Left hindlimb (tissue), 1 donor: ENCODE measurements at places on chromosomes 4 and X.

GRCh38 chrX:13033193-13033592, 11.2 kb downstream of the FAM9C start:
- DNase-seq, result no peak

- no peak for DNase-seq
Observed at GRCh38 chr4:173448608-173449379, 49.9 kb upstream of the SCRG1 start.

- DNase-seq, result no peak
Observed at GRCh38 chrX:31112226-31112999, 40.6 kb upstream of the FTHL17 start.

DNA sequence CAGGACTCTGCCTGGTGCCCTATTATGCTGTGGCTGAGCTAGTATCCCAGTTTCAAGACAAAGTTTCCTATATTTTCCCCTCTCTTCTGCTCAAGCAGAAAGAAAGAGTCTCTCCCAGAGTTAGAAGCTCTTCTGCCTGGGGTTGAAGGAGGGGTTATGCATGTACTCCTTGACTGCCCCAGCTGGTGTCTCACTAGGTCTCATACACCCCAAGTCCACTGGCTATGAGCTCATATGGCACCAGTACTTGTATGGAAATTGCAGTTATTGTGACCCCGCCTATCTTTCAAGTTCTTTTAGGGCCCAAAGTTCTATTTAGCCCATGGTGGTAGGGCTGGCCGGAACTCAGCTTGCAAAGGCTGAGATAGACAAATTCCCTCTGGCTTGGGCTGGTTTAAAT, 131.8 kb downstream of the NBDY start:
- no peak for DNase-seq

DNA sequence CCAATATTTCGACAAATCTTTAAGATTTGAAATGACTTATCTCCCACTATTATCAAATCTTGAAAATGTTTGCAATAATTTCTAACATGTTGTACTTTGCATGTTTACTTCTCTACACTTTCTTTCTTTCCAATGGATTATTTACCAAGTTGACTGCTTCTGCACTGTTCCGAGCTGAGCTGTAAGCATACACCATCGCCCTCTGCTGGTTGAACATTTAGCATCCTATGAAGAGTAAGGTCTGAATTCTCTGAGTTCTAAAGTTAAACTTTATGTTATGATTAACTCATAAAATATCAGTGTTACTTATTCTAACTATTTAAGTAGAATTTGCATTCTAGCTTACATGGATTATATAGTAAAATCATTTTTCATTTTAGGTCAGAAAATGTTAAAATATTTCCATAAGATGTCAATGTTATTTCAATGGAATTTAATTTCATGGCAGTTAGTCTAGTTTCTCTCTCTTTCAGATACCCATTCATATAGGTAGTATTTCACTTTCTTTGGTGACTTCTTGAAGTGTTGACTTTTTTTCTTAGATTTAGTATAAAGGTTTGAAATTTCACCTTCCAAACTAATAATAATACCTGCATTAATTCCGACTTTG, 137.4 kb downstream of the DKK2 start:
- no peak for DNase-seq

DNA sequence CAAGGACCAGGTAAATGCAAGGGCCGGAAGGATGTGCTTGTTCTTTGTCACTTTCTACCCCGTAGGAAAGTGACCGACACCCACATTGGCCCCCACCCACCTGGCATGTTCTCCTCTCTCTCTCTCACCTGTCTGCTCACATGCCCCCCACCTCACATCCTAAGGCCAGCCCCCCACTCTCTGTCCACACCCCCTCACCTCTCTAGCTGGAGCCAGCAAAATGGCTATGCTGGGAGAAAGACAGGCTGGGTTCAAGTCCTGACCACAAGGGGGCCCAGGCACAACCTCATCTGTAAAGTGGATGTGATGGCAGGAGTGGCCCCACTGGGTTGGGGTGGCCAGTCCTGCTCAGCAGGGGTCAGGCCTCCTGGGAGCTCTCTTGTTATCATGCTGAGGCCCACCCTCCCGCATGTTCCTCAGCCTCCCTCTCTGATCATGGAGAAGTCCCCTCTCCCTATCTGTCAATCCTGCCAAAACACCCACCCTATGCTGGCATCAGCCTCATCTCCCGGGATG, 1.7 kb upstream of the PPP2R2C start:
- no peak for DNase-seq

DNA sequence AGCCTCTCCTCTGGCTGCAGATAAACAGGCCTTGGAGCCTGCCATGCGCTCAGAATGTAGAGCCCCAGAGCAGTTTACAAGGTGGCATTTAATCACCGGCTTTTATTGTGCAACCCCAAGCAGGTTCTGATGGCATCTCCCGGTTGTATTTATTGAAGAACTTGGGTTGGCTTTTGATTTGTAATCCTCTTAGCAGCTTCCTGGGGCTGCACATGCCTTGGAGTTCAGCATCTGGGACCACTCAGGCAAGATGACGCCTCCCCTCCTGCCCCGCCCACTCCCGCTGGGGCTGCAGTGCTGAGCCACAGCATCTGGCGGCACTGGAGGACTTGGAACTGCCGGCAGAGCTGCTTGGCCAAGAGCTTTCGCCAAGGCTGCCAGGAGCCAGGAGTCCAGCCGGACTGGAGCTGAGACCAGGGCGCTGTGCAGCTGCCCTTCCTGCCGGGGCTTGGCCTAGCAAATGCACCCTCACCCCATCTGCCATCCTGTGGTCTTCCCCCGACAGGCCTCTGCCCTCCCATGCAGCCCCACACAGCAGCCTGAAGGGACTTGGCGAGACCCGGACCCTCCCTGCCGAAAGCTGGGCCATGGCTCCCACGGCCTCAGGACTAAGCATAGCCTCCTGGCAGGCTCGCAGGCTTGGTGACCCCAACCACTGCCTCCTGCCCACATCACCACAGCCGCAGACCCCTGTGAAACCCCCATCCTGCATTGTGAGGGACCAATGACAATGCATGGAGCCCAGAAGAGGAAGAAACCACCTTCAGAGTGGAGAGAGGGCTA, 5.4 kb downstream of the HTRA3 start:
- DNase-seq, result peak; percentile 95

GRCh38 chr4:77375866-77376607, 219.0 kb downstream of the CCNG2 start:
- no peak for DNase-seq

DNA sequence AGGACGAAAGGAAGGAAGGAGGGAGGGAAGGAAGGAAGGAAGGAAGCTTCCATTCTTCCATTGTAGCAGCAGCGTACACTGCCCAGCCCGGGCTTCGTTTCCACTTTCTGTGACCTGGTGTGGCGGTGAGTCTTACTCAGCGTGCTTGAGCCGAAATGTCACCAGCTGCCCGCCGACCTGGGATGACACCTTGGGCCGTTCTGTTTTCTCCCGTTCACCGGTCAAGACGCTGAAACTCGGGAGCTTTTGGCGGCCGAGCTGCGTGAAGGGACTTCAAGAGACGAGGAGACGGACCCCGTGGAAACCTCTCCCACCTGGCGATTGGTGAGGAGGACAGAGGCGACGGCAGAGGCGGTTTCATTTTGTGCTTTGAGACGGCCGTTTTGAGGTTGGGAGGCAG, 47.1 kb upstream of the PPP2R3B start:
- no peak for DNase-seq

GRCh38 chr4:94680176-94680862, 77.4 kb upstream of the BMPR1B start:
- DNase-seq, result no peak

DNA sequence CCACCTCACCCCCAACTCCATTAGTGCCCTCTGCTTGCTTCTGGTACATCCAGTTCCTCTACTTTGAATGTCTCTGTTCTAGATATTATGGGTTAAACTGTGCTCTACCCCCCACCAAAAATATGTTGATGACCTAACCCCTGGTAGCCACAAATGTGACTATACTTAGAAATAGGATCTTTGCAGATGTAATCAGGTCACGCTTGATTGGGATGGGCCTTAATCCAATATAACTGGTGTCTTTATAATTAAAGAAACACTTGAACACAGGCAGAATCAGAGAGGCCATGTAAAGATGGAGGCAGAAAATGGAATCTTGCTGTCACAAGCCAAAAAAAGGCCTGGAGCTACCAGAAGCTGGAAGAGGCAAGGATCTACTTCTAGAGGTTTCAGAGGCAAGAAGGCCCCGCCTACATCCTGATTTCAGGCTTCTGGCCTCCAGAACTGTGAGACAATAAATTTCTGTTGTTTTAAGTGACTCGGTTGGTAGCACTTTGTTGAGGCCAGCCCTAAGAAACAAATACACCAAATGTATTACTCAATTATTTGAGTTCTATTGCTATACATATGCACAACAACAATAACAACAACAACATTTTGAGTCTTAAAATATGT, 220.0 kb downstream of the PPP3CA start:
- DNase-seq, result no peak

DNA sequence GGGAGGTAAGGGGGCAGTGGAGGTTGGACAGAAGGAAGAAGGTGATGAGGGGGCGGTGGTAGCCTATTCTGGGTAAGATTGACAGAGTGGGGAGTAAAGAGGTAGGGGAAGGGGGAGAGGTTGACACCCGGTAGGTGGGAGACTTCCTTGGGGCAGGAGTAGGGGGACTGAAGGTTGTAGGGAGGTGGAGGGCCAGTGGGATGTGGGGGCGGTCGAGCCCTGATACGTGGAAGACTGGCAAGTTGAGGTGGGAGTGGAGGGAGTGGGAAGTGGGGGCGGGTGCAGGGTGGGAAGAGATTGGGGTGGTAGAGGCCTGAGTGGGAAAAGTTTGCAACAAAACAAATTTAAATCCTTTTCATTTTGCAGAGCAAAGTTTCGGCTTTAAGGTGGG, 1.7 kb downstream of the GCNA start:
- DNase-seq, result no peak

DNA sequence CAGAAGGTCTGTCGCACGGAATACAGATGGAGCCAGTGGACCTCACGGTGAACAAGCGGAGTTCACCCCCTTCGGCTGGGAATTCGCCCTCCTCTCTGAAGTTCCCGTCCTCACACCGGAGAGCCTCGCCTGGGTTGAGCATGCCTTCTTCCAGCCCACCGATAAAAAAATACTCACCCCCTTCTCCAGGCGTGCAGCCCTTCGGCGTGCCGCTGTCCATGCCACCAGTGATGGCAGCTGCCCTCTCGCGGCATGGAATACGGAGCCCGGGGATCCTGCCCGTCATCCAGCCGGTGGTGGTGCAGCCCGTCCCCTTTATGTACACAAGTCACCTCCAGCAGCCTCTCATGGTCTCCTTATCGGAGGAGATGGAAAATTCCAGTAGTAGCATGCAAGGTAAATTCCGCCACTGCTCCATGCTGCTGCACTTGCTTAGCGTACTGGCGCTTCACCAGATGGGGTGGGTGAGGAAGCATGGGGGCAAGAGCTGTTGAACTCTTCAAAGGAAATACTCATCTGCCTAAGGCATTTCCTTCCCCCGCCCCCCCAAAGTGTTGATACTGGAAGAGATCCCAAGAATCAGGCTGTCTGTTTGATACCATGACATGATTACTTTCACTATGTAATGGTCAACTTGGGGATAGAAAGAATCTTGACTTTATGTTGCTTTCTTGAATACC, 24.8 kb downstream of the KLF3 start:
- DNase-seq, result no peak

DNA sequence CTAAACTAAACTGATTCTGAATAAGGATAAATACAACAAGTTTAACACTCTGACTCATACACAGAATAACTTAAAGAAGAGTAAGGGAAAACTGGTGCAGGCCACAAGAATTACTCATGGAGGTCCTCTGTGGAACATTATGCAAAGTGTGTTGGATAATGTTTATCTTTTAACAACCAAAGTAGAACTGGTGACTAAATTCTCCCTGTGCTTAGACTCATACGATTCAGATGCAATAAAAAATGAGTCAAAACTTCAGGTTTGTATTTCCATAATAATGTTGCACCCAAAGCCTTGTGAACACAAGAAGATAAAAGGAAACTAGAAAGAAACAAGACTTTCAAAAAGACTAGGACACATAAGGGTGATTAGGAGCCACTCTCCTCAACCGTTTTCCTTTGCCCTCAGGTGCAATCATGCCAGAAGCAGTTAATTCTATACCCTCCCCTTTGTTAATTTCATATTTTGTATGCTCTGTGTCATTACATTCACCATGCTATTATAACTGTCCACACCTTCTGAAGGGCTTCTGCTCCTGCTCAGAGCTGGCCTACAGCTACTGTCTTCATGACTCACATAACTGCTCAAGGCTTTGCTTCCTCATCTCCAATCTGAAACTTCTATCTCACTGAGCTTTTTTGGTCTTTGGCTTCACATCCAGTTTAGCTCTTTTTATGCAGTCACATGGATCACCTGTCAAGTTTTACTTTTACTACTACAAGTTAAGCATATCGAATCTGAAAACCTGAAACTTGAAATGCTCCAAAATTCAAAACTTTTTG, 60.2 kb downstream of the KCNIP4 start:
- DNase-seq, result no peak

- no peak for DNase-seq
Observed at GRCh38 chr4:152971053-152971452, 34.9 kb downstream of the FHDC1 start.

GRCh38 chrX:37541991-37542390, 29.5 kb upstream of the LANCL3 start:
- DNase-seq, result no peak

DNA sequence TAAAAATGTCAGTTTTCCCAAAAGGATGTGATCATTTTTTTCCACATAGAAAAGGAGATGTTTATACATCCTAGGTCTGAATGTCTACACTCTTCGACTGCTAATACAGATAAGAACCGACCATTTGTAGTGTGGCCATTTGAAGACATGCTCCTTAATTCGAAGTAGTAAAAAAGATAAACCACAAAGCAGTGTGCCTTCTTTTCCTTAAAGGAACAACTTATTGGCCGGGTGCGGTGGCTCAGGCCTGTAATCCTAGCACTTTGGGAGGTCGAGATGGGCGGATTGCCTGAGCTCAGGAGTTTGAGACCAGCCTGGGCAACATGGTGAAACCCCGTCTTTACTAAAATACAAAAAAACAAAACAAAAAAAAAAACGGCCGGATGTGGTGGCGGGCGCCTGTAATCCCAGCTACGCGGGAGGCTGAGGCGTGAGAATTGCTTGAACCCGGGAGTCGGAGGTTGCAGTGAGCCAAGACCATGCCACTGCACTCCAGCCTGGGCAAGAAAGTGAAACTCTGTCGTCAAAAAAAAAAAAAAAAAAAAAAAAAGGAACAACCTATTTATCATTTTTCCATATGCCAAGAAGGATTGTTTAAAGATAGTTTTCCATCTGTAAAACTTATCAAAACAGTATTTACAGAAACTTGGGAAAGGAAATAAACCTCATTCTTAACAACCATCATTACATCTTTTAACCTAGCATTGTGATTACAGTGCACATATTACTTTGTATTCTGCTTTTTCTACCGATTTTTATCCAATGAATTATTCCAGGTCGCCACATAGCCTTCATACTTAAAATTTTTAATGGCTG, 2.6 kb downstream of the INTS6L start:
- DNase-seq, result no peak

- DNase-seq, result no peak
Observed at GRCh38 chr4:34534916-34535315, 1709.4 kb downstream of the ARAP2 start.

GRCh38 chr4:37440501-37440900, 196.0 kb downstream of the NWD2 start:
- DNase-seq, result no peak

- DNase-seq, result no peak
Observed at GRCh38 chr4:110484767-110485166, 8.8 kb downstream of the ENPEP start.
